Activated CD8-positive, alpha-beta memory T cell treated with anti-CD3 and anti-CD28 coated beads for 1 hour (primary cell): ENCODE measurements at places on chromosomes 7 and 10.

- no peak for DNase-seq
These were observed 9.7 kb downstream of the ZSCAN21 start for GRCh38 chr7:100059251-100059739.

DNA sequence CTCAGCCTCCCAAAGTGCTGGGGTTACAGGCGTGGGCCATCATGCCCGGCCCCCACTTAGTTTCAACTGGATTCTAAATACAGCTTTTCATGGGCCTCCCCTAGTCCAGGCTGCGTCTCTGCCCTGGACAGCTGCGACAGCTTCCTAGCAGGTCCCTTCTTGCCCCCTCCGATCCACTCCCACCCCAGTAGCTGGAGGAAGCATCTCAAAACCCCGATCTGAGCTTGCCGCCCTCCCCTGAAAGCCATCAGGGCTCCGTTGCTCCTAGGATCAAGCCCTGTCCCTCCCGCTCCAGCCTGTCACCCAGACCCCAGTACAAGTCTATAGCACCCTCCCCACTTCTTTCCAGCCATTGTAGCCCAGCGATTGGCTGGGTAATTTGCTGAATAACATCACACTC lies 64.5 kb downstream of the VWA2 start:
- no peak for DNase-seq

DNA sequence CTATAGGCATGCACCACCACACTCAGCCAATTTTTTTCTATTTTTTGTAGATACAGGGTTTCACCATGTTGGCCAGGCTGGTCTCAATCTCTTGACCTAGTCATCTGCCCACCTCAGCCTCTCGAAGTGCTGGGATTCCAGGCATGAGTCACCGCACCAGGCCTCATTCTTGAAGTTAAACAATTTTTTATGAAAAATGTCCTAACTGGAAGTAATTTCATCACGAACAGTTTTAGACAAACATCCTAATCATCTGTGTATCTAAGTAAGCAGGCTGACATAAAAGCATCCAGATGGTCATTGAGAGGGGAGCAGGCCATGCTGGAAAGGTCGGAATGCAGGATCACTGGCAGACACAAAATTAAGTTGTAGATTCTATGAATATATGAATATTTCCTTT lies 269.1 kb downstream of the ZMYND11 start:
- DNase-seq = no peak

GRCh38 chr7:30196408-30196807 lies 61.6 kb downstream of the MTURN start:
- no peak for DNase-seq

DNA sequence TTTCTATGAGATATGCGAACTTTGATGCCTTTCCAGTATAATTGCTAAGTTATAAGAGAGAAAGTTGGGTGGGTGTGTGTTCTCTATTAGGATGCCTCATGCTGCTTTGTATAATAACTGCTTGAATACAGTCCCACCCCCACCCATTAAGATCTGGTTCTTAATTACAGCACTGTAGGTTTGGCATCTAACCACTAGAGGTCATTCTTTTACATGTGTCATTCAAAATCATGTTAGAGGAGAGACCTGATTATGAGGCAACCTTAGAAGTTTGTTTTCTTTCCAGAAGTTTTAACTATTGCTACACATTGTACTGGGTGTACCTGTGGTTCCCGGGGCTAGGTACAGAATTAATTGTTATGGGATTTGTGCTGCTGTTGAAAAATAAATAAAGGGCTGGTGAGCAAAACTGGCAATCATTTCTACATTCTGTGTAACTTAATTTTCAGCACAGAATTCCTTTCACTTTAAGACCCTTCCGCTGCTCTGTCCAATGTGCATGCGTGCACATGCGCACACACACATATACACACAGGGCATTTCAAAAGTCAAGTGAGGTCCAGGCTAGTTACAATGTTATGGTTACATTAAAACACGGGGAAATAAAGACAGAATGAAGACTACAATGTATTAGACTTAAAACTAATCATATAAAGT lies 1156.3 kb downstream of the SORCS3 start:
- DNase-seq = no peak

DNA sequence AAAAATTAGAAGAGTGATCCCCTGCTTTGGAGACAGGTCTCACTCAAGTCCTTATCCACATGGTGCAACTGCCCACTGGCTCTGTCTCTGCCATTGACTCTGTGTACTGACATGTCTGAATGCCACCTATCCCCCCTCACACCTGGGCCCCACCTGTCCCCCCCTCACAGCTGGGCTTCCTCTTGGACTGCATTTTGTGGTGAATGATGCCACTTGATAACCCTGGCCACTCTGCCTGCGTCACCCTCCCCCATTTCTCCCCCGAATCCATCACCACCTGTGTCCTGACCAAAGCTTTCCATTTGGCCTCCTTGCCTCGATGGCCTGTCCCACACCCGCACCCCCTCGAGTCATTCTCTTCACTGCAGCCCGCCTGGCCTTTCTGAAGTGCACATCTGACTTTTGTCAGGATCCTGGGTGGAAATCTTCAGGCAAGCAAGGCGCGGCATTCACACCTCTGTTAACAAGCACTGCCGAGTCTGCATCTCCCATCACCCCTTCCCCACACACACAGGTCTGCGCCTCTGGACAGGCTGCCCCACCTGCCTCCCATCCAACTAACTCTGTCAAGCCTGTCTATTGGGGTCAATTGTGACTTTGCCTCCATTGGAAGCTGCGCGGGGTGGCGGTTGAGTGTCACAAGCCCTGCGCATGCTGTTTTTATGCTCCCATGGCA lies 175.3 kb upstream of the KLF14 start:
- DNase-seq = no peak

DNA sequence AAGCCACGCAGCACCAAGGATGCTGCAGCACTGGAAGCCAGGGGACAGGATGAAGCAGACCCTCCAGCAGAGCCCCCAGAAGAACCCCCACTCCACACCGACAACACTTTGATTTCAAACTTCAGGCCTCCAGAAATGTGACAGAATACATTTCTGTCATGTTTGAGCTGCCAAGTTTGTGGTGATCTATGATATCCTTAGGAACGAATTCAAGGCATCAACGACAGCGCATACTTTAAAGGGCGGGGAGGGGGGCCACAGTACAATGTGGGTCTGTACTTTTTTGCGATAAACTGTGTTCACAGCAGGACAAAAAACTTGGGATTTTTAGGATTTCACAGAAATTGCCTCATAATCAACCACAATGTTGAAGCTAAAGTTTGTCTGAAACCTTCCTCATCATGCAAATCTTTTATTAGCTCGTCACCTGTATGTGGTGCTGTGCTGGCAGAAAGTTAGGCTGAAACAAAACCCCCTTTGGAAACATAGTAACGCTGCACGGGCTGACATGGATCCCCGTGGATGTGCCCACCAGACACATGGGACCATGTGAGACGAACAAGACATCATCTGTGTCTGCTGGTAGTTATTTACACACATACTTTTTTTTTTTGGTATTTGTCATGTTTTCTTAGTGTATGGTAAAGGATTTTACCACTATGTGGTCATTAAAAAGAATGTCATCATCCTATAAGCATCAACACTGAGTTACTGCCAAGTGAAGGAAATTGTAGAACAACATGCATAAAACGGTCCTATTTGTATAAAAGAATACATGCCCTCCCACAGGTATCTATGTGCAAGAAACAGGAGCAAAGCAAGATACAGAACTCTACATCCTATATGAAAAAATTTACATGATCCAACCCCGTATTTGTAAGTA lies 113.3 kb upstream of the AFAP1L2 start:
- DNase-seq = no peak

DNA sequence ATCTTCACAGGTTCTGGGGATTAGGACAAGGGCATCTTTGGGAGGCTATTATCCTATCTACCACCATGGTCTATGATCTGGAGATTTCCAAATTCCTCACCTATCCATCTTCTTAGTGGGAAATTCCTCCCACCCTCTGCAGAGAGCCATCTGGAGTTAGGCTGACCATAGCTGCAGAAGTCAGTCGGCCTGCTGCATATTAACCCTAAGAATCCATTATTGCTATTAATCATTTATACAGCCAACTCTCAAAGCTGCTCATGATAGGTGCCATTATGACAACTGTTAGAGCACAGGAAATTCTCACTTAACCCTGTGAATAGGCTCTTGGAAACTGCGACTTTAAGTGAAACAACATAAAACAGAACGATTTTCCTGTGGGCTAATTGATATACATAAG lies 60.4 kb downstream of the FRMD4A start:
- DNase-seq = no peak

- no peak for DNase-seq
These were observed 370.8 kb downstream of the AUTS2 start for GRCh38 chr7:69968969-69969556.

DNA sequence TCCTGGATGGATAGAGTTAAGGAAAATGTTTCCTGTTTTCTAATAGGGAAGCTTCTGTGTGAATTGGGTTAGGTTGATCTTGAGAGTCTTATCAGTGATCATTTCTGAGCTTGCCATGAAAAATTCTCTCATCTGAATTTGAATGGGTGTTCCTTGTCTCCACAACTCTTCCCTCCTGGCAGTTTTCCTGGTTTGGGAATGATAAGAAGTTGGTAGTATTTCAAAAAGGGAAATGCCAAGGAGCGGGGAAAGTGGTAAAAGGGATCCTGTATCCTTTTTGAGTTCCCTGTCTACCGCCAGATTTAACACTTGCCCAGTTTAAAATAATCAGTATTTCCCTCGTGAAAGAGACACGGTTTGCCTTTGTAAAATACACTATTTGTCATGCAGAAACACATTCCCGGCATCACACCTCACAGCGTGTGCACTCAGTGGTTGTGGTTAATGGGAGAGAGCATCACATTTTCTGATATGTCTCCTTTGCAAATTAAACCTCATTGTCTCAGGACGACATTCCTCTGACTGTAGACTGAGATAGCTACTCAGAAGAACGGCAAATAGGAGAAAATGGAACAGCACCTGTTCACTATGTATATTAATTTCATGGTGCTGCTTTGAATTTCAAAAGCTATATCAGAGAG lies 113.2 kb upstream of the IFRD1 start:
- no peak for DNase-seq

- DNase-seq = no peak
These were observed 305.8 kb upstream of the NEBL start for GRCh38 chr10:21202776-21203462.

GRCh38 chr7:129779602-129780256 lies 168.2 kb downstream of the NRF1 start:
- no peak for DNase-seq

- DNase-seq = no peak
These were observed 31.5 kb downstream of the BICC1 start for GRCh38 chr10:58544135-58544534.

DNA sequence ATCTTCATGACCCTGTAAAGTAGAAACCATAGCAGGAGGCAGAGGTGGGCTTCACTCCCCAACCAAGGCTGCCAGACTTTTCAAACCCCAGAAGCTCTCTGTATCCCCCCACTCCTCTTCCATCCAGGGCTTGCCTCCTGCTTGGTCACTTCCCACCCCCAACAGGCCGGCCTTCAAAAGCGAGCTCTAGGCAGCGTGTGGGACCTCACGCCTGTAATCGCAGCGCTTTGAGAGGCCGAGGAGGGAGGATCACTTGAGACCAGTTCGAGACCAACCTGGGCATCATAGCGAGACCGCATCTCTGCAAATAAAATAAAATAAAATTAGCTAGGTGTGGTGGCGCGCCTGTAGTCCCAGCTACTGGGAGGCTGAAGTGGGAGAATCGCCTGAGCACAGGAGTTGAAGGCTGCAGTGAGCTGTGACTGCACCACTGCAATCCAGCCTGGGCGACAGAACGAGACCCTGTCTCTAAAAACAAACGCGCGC lies 743 bp upstream of the POR start:
- no peak for DNase-seq

DNA sequence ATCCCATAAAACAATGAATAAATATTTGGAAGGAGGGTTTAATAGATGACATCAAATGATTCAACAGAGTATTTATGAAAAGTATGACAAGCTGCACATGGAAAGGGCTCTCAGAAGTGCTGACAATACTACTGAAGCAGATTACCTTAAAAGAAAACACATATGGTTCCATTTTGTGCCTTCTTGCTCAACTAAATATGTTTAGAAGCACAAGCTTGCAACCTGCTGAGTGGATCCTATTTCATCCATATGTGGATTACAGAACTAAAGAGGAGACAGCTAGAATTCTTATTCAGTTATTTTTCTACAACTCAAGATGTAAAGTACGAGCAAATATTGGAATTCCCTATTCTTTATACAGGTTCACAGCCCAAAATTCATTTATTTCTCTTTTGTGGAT lies 340.6 kb downstream of the TFEC start:
- no peak for DNase-seq

DNA sequence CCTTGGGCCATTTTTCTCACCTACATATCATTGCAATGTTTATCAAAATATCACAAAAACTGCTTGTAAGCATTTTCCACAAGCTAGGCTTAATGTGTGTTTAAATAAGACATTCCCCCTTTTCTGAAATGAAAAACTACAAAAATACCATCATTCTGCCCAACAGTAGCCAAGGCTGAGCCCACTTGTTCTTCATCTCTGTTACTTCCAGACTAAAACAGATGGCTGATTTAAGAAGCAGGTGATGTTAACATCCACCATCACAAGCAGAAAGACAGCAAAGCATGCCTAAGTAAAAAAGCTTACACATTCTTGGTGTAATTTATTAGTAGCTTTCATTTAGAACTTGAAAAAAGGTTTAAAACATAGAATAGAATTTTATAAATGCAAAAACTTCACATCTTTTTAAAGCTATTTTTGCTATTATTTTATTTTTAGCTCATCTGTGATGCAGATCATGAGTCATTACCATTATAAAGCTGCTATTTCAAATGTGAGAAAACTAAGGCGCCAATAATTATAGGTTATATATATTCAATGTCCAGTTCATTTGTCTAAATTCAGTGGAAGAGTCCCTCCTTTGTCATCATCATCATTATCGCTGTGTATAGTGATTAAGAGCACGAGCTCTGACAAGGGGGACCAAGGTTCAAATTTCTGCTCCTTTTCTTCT lies 109.4 kb downstream of the RELN start:
- DNase-seq = no peak

GRCh38 chr10:33666686-33667480 lies 332.4 kb upstream of the NRP1 start:
- no peak for DNase-seq

DNA sequence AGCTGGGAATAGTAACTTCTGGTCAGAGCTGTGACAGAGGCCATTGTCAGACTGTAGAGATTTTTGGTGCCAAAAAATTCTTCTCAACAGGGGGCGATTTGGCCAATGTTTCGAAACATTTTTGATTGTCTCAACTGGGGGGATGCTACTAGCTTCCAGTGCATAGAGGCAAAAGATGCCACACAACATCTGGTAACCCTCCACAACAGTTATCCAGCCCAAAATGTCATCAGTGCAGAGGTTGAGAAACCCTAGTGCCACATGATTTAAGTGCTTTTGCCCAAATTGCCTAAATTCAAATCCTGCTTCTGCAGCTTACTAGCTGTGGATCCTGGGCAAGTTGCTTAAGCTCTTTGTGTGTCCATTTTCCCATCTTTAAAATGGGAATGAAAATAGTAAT lies 71.9 kb downstream of the FZD1 start:
- no peak for DNase-seq

- no peak for DNase-seq
These were observed 63.7 kb upstream of the STEAP1B start for GRCh38 chr7:22563621-22564241.

- DNase-seq = peak; percentile 30
These were observed 22.8 kb downstream of the C10orf105 start for GRCh38 chr10:71696628-71697326.

- DNase-seq = no peak
These were observed 23.9 kb downstream of the SLC18A2 start for GRCh38 chr10:117264782-117265181.
